Pons (tissue), 1 donor: ENCODE measurements at places on chromosomes 6 and 20.

DNA sequence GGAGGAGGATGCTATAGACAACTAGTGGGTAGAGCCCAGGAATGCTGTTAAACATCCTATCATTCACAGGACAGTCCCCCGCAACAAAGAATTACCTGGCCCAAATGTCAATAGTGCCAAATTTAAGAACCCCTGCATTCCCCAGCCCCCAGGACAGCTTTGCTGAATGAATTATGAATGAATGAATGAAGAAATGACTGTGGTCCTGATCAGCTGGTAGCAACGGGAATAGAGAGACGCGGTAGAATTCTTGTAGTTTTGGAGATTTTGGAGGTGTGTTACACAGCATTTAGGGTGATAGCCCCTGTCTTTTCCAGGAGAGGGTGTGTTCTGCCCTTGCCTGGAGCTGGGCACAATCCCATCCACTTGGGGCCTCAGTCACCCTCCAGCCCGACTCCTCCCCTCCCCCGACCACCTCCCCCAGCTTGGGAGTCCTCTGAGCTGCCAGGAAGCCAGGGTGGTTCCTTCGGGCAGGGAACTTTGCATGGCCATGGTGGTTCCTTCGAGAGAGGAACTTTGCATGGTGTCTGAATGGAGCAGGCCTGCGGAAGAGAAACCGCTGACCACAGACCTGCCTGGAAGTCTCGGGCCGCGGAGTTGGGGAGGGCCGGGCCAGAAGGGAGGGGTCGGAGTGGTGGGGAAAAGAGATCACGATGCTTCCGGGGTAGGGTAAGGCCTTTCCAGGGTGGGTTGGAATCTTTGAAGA is 1.0 kb upstream of the HCK start:
- no peak for DNase-seq

GRCh38 chr20:33474097-33474873 is 15.6 kb upstream of the CBFA2T2 start:
- DNase-seq: no peak

DNA sequence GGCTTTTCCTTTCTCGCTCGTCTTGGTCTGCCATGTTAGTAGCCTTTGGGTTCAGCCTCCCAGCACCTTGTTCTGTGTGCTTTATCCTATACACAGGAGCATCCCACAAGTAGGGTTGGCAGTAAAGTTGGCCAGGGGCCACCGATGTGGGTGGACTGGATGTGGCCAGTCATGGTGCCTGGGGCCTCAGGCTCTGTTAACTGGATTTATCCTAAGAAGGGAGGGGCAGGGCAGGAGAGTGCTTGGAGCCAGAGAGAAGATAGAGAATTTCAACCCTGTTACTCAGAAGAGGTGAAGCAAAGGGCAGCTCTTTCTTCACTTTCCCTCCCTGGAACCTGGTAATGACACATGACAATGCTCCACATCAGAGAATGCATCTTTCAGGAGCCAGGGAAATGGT is 14.1 kb upstream of the SIRPB2 start:
- DNase-seq: no peak

- DNase-seq: no peak
Measured at GRCh38 chr20:24968278-24968800, 19.3 kb downstream of the CST7 start.

- DNase-seq: peak; percentile 43
Measured at GRCh38 chr20:49484180-49485140, 2.0 kb upstream of the KCNB1 start.

DNA sequence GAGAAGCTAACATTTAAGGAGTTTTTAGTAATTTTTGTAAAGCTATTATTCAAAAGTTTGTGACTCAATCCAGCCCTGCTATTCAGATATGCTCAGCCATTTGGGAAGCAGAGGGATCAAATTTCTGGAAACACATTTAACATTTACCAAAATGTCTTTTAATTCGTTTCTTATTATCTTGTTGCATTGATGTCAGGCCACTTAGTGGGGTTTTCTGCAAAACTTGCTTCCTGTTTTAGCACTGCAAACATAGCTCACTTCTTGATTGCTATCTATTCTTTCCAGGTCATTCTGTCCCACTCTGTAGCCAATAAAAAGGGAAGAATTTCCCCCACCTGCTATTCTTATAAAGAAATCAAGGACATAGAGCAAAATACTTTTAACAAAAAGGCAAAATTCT is 176.9 kb upstream of the SUPT3H start:
- DNase-seq: no peak

GRCh38 chr6:130513770-130514169 is 148.0 kb downstream of the TMEM200A start:
- peak; percentile 46 for DNase-seq

DNA sequence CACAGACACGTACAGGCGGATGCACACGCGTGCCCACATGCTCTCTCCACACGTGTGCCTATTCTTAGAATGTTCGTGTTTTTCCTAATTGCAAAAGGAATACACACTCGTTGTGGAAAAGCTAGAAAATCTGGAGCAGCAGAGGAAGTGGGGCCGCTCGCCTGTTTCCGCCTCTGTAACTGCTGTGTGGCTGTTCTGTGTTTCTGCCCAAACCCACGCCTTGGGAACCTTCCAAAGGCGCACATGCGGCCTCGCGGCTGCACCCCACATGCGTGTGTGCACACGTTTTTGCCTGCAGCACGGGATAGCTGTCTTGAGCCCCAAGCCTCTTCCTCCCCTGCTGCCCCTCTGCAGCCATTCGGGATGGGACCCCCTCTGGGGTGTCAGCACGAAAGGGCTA is 12.2 kb downstream of the SLC17A9 start:
- DNase-seq: no peak

- no peak for DNase-seq
Measured at GRCh38 chr20:8780915-8781314, 288.0 kb upstream of the PLCB4 start.

GRCh38 chr6:105774247-105774646 is 311.9 kb upstream of the PRDM1 start:
- DNase-seq: no peak

- DNase-seq: no peak
Measured at GRCh38 chr20:40446888-40447287, 242.1 kb downstream of the MAFB start.

DNA sequence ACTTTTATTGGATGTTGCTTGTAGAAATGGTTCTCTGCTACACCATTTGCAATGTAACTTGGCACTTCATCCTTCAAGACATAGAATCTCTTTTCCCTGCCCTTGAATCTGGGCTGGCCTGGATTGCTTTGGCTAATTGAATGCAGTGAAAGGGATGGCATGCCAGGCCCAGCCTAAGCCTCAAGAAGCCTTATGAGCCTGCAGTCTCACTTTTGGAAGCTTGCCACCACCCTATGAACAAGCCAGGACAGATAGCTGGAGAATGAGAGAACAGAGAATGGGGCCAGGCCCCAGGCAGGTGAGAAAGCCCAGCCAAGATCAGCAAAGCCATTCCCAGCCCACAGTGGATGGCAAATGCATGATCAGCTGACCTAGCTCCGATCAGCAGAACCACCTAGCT is 350.7 kb upstream of the RNF24 start:
- DNase-seq: no peak

GRCh38 chr6:63268574-63268973 is 51.2 kb downstream of the LGSN start:
- no peak for DNase-seq

DNA sequence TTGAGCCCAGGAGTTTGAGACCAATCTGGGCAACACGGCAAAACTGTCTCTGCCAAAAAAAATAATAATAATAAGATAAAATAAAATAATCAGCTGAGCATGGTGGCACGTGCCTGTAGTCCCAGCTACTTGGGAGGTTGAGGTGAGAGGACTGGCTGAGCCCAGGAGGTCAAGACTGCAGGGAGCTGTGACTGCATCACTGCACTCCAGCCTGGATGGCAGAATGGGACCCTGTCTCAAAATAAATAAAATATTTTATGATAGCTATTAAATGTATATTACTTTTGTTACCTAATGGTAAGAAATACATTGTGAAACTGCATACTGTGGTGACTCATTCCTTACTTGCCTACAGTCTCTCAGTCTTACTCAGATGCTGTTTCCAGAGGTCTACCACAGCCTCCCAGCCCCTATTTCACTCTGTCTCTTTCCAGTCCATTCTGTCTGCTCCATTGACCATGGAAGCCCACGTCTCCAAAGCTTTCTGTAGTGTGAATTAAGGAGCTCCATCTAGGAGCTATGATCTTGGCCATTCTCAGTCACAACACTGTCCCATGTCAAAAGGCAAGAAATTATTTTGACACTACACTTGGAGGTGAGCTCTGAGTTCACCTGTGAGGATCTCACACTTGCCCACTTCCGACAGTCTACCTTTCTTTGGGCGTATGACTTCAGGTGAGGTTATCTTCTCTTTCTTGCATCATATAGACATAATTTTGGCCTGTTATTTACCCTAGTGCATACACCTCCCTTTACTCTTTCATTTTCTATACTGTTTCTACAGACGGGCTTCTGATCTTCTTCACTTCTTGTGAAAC is 22.4 kb upstream of the SNX9 start:
- DNase-seq: no peak

GRCh38 chr20:17395729-17396128 is 135.4 kb downstream of the BFSP1 start:
- DNase-seq: no peak

DNA sequence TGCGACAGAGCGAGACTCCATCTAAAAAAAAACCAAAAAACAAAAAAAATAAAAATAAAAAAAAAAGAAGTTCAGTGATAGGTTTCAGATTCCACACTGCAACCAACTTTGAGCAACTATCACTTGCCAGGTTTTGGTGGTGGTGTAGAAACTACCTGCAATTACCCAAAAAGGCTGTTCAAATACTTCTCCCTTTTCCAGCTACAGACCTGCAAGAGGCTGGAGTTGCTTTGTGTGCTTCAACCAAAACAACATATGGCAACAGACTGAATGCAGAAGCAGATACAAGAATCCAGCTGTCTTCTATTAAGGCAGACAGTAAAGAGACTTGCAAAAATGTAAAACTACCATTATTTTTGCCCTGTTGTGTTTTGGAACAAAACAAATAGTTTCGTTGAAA is 9.3 kb upstream of the BCAS1 start:
- no peak for DNase-seq

DNA sequence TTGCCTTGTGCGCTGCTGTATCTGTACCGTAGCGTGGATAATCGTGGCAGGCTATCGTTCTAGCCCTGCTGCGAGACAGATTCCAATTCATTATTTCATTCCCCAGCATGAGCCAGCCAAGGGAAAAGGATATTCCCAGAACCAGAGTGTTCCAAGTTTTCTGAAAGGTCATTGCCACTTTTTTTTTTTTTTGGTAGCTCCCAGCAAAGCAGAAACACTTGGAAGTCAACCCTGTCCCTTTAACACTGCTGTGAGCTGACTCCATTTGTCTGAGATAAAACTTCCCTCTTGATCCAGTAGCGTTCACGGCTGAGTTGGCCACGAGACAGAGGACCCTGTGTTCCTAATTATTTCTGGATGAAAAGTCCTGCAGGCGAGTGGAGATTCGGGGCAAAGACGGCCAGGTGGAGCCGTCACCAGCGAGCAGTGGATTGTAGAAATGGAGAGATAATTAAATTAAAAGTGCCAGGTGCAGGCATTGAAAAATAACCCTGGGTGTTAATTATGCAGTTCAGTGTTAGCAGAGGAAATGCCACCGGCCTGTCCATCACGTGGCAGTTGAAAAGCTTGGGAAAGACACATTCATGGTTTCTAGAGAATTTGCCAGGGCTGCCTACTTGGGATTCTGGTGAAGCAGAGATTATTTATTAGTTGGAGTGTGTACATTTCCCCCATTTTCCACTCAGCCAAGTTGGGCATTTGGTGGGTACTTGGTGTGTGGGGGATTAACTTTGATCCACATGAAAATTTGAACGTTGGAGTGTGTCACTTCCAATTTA is 164.2 kb downstream of the SLC24A3 start:
- DNase-seq: peak; percentile 39

DNA sequence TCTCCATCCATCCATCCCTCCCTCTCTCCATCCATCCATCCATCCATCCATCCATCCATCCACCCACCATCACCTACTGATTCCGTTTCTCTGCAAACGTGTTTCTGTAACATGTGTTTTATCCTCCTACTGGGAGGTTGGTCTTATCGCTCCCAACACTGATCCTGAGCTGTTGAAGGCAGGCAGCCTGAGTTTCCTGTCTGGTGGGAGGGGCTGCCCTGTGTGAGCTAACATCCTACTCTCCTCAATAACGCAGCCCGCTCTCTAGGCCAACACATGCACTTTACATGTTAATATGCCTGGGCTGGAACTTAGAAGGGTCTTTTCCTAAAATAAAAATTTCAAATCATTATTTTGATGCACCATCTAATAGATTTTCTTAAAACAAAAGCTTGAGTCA is 126.5 kb downstream of the WDR27 start:
- DNase-seq: no peak

GRCh38 chr20:62219992-62220665 is at the start of gene HRH3:
TSS of gene HRH3 (minus strand) at chr20:62220278. CDS start at chr20:62219970, 308 bp downstream.
- no peak for DNase-seq

DNA sequence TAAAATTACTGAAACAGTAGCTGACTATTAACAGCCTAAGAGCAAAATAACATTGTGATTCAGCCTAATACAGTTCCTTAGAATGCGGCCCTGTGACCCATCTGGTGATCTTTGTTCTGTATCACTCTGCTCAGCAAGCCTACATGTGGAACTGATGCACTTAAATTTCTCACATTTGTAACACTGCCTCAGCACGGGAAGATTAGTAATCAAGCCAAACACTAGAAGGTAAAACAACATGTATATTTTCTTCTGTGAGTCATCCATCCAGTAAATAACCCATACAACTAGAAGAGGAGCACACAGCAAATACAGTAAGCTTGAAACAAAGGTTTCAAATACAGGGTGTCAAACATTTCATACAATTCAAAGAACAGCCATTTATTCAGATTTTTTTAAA is 189.7 kb upstream of the NOX3 start:
- no peak for DNase-seq

DNA sequence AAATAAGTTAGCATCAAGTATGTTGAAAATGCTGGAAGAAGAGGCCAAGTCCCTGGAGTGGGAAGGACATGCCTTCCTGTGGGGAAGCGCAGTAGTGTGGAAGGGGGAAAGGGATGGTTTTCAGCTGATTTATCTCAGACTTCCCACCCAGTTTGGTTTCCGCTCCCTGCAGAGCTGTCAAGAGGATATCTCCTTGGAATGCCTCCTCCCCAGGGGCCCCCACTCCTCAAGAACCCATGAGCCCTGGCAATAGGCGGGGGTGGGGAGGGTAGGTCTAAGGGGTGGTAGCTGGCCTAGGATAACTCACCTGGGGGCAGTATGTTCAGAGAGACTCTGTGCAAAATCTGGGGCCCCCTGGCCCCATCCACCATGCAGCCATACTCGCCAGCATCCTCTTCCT is 696 bp downstream of the TREML1 start:
- DNase-seq: no peak
